ENCODE measurements at places on chromosomes 1 and 21.

DNA sequence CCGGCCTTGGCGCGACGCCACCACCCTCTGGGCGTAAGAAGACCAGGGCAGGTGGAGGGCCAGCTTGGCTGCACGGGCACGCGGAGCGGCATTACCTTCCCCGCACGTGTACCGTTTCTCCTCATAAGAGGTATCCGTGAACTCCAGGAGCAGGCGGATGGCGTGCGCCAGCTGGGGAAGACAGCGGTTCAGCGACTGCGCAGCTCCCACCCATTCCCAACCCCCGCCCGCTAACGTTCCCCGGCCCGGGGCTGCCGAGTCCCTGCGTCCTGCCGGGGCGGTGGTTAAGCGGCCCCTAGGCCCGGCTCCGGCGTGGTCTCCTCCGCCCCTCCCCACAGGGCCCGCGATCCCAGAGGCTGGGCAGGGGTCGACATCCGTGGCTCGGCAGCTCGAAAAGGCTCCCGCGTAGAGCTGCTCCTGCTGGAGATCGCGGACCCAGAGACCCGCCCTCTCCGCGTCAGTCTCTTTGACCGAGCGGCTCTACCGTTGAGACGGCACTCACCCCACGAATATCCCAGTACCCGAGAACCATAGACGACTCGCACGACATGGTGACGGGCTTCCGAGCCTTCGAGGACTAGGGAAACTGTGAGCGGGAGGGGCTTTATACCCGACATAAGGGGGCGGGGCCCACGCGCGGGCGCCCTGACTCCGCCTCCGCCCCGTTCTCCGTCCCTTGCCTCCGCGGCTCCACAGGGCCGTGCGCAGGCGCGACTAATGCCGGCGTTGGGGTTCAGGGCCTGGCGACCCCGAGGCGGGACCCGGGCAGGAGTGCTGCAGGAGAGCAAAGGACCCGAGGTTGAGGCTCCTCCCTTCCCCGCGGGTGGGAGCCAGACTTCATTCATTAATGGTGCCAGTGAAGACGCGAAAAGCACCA, 862 bp downstream of the GSTM3 start:
- DNase-seq = peak; percentile 63

DNA sequence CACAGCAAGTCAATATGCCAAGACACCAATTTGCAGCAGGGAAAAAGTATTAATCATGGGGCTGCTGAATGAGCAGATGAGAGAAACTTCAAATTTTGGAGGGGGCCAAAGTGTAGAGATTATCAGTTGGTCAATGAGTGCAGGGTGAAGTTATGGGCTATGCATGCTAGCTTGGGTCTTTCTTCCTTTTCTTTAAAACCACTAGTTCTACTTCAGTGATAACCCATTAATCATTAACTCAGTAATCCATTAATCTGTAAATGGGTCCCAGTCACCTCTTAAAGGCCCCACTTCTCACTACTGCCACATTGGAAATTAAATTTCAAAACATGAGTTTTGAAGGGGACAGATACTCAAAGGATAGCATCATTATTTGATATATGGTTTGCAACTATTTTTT, 688.6 kb upstream of the ADGRL4 start:
- no peak for DNase-seq

- DNase-seq = no peak
Measured at GRCh38 chr1:197468543-197469175, 200.6 kb downstream of the CRB1 start.

- DNase-seq = no peak
Measured at GRCh38 chr1:53258216-53258615, 19.9 kb upstream of the MAGOH start.

GRCh38 chr1:156874572-156875340, 14.1 kb downstream of the NTRK1 start:
- DNase-seq = no peak

GRCh38 chr1:42211224-42211623, 46.7 kb upstream of the GUCA2A start:
- DNase-seq = no peak

DNA sequence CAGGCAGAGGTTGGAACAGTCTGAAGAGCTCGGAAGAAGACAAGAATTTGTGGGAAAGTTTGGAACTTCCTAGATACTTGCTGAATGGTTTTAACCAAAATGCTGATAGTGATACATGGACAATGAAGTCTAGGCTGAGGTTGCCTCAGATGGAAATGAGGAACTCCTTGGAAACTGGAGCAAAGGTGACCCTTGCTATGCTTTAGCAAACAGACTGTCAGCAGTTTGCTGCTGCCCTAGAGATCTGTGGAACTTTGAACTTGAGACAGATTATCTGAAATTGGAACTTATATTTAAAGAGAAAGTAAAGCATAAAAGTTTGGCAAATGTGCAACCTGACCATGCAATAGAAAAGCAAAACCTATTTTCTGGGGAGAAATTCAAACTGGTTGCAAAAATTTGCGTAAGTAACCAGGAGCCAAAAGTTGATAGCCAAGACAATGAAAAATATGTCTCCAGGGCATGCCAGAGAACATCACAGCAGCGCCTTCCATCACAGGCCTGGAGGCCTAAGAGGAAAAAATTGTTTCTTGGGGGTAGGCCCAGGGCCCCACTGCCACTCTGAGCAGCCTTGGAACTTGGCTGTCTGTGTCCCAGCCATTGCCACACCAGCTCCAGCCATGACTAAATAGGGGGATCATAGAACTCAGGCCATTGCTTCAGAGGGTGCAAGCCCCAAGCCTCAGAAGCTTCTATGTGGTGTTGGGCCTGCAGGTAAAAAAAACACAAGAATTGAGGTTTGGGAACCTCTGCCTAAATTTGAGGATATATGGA, 675.3 kb downstream of the LTN1 start:
- peak; percentile 31 for DNase-seq

- no peak for DNase-seq
Measured at GRCh38 chr1:54007613-54008012, 10.4 kb downstream of the LDLRAD1 start.

DNA sequence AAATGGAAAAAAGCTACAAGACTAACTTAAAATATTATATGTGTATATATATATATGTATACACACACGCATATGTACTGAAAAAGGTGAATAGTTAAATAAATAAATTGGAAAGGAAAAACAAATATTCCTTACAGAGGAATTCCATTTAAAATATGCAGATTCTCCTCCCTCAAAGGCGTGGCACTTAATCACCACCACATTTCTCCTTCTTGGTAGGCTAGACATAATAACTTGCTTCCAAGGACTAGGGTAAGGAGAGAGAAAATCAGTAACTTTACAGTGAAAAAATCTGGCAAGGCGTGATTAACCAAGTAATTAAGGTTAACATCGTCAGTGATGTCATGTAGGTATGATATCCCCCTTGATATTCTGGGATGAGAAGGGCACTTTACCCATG, 84.0 kb upstream of the USP25 start:
- no peak for DNase-seq

DNA sequence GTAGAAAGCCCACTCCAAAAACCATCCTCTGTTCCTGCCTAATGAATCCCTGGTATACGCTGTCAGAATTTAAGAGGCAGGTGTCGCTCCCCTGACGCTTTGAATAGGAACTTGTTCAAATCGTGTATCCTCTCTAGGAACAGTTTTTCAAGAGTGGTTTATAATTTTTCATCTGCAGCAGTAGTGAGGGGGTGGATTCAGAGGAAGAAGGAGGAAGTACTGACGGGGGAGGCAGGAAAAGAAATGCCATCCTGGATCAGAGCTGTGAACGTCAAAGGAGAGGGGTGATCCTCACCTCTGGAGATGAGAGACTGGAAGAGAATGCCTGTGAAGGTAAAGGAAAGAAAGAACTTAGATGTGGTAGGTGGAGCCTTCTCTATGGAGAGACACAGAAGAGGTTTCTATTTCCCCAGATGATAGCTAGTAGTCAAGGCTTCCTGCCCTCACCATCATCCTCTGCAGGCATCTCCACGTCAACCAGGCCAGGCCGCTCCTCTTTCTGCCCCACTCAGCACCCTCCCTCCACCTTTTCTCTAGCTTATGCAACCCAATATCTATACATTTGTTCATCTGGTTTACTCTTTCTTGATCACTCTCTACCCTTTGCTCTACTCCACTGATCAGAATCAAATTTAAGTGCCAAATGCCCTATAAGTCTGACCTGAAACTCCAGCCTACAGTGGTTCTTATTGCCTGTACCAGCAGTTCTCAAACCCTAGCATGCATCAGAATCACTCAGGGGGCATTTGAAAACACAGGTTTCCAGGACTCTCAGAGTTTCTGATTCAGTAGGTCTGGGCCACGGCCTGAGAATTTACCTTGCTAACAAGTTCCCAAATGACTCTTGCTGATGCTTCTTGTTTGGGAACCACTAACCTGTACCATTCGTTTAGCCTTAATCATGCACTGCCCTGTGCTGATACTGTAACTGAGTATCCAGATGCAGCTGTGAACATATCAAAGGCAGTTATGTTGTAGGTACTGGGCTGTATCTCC, 13.1 kb upstream of the BCL9 start:
- no peak for DNase-seq

DNA sequence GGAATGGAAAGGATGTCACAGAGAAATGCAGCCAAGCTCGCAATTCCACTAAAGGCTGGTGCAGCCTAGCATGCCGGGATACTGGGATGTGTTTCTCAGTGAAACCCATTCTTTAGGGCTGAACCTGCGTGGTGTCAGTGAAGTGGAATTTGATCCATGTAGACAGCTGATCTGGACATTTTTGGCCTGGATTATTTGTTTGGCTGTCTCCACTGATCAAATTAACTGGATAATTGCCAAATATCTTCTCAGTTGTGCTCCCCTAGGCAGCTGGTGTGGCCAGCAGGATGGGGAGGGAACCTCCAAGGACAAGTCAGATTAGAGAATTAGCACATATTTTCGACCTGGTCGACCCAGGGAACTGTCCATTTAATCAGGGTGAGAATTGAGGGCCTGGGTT, 318.4 kb downstream of the RPS6KC1 start:
- DNase-seq = no peak

DNA sequence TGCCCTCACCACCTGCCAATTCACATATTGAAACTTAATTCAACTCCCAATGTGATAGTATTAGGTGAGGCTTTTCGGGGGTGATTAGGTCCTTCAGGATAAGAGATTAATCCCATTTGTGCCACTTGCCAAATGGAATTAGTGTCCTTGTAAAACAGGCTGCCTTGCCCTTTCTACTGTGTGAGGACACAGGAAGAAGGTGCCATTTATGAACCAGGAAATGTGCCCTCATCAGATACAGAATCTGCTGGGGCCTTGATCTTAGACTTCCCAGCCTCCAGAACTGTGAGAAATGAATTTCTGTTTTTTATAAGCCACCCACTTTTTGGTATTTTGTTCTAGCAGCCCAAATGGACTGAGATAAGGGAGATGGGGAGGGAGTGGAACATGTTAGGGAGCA, 39.1 kb upstream of the AGL start:
- no peak for DNase-seq

DNA sequence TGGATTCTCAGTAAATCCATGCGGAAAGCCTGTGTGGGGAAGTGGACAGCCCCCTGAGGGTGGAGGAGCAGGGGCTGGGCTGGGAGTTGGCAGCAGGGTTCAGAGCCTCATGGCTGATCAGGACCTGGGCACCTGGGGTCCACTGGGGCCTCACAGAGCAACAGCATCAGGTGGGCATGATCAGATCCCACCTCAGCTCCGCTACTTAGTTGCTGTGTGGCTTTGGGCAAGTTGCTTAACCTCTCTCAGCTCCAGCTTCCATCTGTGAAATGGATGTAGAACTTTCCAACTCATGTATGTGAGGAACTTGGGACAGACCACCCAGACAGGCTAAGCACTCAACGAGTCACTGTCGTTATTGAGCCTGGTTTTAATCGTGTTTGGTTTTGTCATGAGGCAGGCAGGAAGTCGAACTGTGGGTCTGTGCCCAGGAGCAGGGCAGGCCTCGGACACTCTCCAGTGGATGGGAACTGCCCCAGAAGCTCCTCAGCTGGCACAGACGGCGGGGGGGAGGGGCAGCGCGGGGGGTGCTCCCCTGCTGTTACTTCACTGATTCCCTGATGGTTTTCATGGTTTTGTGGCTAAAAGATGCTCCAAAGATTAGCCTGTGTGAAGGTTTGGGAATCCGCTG, 155.8 kb upstream of the TMEM51 start:
- peak; percentile 36 for DNase-seq

DNA sequence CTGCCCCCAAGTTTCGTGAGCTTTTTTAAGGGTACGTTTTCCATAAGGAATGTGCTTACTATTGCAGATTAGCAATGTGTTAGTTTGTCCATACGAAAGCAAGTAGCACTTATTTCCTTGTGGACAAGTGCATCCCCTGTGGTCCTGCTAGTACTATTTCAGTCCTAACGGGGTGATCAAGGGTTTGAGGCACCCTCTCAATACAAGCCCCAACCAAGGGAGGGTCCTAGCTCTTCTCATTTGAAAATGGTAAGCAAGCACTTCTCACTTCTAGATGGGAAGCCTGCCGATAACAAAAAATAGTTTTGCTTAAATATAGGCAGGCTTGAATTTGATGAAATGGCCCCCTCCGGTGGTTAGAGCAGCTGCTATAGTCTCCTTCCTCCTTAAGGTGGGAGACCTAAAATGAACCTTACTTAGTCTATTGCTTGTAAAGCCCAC, 64.0 kb upstream of the HMCN1 start:
- DNase-seq = peak; percentile 45

GRCh38 chr1:194940336-194941030, 1667.8 kb downstream of the KCNT2 start:
- DNase-seq = no peak

- DNase-seq = peak; percentile 93
Measured at GRCh38 chr21:34336245-34336644, 27.6 kb upstream of the KCNE2 start.

- no peak for DNase-seq
Measured at GRCh38 chr1:45983967-45984366, 148.5 kb downstream of the PIK3R3 start.

GRCh38 chr1:43238085-43238484, 31.7 kb upstream of the TMEM125 start:
- peak; percentile 58 for DNase-seq

- peak; percentile 10 for DNase-seq
Measured at GRCh38 chr1:95309031-95309471, 75.0 kb downstream of the RWDD3 start.

DNA sequence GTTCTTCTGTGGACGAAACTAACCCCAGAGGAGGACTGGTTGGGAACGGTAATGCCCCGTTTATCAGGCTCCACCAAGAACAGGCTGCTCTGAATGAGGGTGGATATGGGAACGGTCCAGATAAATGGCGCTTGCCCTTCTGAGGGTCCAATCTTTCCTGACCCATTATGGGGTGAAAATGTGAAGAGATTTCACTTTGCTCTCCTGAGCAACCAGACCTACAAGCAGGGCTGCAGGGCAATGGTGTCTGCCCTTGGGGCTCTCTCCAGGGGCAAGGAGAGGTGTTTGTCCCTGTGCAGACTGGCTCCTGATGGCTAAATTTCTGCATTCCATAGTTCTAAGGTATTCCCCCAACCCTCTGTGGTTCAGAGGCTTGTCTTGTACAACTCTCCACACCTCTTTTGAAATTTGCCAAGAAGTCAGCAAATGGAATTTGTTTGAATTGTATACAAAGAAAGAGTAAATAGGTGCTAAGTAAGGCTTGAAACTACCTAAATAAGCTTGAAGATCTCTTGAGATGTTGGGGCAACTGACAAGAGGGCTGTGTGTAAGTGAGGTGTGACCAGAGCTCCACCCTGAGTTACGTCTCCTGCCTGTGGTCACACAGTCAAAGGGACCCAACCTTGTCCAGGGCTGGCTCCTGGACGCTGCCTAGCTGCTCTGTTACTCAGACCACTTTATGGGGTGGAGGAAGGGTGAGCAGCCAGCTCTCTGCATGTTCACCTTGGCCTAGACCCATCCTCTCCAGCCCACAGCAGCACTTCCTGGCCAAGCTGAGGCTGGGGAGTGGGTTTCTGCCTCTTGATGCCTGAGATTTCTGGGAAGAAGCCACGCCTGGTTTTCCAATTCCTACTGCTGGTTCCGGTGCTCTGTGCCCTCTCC, 24.8 kb downstream of the SLC2A1 start:
- DNase-seq = no peak

Data from fibroblast of gingiva (primary cell).